ENCODE measurements at places on chromosomes 6 and 20.

DNA sequence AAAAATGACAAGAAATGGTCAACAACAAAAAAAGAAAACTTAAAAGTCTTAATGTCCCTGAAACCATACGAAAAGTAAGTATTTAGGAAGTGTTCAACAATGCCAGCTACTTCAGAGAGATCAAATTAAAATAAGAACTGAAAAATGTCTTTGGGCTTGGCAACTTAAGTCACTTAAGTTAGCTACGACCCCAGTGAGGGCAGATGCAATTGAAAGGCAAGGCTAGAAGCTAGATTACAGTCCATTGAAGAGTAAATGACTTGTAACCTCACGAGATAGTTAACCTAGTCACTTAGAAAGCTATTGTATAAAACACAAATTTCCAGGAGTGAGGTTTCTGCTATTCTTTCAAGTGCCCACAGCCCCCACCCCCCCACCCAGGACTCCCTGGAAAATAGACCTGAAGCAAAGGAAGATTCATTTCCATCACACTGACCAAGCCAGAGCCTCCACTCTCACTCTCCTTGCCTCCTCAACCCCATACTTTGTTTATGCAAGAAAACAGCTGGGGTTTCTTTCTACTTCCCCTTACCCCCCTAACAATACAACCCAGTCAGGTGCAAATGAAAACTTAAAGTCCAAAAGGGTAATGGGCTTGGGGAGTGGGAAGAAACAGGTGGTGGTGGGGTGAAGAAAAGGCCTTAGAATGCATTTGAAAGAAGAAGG lies 14.6 kb downstream of the RTN4IP1 start:
- DNase-seq: no peak

DNA sequence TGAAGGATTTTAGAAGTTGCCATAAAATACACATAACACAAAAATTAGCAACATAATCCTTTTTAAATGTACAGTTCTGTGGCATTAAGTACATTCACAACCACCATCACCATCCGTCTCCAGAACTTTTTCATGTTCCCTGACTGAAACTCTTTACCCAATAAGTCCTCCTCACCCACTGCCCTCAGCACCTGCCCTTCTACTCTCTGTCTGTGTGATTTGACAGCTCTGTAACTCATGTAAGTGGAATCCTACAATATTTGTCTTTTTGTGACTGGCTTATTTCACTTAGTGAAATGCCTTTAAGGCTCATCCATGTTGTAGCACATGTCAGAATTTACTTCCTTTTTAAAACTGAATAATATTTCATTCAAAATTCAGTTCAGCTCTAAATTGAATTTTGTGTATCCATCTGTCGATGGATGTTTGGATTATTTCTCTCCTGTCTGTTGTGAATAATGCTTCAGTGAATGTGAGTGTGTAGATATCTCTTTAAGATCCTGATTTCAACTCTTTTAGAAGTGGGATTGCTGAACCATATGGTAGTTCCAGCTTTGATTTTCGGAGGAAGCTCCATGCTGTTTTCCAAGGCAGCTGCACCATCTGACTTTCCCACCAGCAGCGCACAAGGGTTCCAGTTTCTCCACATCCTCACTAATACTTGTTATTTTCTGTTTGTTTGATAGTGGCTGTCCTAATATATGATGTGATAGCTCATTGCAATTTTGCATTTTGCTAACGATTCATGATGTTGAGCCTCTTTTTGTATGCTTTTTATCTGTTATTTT lies 4.2 kb downstream of the ENTPD6 start:
- DNase-seq: no peak

DNA sequence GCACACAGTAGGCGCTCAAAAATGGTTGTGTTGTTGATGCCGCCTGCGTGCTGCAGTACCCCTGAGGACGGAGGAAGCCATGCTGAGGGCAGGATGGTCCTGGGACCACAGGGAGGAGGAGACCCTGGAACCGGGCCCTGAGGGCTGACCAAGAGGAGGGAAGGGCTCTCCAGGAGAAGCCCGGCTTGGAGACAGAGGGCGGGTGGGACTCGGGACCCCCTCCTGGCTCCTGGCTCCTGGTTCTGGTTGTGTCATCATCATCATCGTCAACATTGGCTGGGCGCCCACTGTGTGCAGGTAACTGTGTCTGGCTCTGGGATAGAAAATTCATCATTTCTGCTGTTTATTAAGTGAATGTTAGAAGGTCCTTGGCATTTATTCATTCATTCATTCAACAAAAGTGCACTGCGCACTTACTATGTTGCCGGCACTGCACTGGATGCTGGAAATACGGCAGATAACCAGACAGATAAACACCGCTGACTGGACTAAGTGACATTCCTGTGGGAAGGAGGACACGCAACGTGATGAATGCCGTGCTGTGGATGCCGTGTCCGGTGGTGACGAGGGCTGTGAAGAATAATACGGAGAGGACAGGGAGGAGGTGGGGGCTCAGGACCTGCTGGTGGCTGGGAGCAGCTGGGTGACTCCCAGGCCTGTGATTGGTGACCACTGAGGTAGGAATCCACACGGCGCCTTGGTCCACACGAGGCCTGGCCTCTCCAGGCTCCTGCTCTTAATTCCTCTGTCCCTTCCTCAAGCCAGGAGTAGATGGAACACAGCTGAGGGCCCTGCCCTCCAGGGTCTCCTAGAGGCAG lies 35.3 kb downstream of the SPDEF start:
- no peak for DNase-seq

- DNase-seq: no peak
These were observed 181.6 kb upstream of the ECI2 start for GRCh38 chr6:4316867-4317400.

DNA sequence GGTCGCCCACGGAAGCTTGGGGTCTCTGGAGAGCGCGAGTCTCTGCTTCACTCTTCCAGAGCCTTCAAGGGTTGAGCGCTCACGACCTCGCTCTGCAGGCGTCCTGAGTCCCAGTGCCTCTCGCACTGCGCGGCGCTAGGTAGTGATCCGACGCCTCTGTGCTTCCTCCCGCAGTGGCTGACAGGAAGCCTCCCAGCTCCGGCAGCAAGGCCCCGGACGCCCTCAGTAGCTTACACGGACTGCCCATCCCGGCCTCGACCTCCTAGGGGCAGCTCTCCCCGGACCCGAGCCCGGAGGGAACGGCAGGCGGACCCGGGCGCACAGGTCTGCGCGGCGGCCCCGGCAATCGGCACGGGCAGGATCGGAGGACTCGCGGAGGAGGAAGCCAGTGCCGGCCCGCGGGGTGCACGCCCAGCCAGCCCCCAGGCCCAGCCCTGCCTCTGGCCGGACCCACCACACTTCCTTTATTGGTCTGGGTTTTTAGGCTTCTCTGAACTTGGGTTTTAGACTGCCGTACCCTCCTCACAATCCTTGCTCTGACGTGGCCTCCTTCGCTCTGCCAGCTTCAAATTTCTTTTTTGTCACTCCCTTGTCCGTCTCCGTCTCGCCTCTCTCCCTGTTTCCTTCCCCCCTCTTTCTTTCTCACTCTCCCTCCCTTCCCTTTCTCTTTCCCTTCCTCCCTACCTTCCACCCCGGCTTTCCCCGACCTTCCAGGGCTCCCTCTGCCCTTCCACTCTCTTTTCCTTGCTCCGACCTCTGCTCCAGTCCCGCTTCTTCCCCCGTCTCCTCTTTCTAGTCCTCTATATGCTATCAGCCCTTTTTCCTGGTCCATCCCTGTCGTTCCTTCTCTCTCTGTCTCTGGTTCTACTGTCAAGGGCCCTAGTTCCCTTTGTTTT lies 9.1 kb downstream of the PAX1 start:
- no peak for DNase-seq

- DNase-seq: peak; percentile 76
These were observed 235.8 kb downstream of the NFATC2 start for GRCh38 chr20:51306521-51307358.

- DNase-seq: no peak
These were observed 673 bp downstream of the CST7 start for GRCh38 chr20:24949756-24950127.

- no peak for DNase-seq
These were observed 570.0 kb downstream of the TBC1D32 start for GRCh38 chr6:120764312-120764711.

DNA sequence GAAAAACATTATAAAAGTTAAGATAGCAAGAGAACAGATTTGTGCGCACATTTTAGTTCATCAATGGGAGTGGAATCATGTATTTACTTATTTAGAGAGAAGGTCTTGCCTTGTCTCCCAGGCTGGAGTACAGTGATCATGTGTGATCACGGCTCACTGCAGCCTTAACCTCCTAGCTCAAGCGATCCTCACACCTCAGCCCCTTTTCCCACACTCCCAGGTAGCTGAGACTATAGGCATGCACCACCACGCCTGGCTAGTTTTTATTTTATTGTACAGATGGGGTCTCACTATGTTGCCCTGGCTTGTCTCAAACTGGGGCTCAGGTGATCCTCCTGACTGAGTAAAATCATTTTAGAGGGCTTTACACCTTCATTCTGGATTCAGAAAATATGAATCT lies 72.3 kb upstream of the ADGRF1 start:
- DNase-seq: no peak

- no peak for DNase-seq
These were observed 873 bp upstream of the GCM2 start for GRCh38 chr6:10882657-10883171.

GRCh38 chr6:4351520-4352321 lies 216.3 kb upstream of the ECI2 start:
- DNase-seq: peak; percentile 90

GRCh38 chr6:123448306-123448884 lies 188.4 kb downstream of the TRDN start:
- no peak for DNase-seq

DNA sequence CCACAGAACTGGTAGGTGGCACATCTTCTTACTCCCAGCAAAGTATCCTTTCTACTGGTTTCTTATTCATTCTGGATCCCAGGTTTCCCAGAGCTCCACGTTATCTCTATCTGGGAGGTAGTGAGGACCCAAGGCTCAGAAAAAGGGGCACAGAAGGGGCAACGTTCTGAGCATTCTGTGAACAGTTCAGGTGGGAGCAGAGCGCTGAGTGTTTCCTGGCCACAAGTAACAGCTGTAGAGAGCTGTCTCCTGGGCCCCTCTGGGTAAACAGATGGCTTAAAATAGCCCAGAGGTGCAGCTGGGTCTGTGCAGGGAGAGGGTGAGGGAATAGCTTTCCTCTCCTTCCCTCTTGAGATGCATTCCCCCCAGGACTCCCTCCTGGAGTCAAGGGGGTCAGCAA lies 2.1 kb downstream of the APOBEC2 start:
- DNase-seq: no peak

DNA sequence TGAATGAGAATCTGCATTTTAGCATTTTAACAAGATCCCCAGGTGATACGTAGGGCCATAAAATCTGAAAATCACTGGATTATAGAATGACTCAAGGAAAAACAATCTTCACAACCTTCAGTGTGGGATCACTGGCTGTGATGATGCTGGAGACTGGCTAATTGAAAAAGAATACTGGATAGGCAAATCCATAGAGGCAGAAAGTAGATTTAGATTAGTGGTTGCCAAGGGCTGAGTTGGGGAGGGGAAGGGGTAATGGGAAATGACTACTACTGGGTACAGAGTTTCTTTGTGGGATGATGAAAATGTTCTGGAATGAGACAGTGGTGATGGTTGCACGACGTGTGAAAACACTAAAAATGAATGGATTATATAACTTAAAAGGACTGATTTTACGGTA lies 84.1 kb downstream of the CDK19 start:
- no peak for DNase-seq

DNA sequence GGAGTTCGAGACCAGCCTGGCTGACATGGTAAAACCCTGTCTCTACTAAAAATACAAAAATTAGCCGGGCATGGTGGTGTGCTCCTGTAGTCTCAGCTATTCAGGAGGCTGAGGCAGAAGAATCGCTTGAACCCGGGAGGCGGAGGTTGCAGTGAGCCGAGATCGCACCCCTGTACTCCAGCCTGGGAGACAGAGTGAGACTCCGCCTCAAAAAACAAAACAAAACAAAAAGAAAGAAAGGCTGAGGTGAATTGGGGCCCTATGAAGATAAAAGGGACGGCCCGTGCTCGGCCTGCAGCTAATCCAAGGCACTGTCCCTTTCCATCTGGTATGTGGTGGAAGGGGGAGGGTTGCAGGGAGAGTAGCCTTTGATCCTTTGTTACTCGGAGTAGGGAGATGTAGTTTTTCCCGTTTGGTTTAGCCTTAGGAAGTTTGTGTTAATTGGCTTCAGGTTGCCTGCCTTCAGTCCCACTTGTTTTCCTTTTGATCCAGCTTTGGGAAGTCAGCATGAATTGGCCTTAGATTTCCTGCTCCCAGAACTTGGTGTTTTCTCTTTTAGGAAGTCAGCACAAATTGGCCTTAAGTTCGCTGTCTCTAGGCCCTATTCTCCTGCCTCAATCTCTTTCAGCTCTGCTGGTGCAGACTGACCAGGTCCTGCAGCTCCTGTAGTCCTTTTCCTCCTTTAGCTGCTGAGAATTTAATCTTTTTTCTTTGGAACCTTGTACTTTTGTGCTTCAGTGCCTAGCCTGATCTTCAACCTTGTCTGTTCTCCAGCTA lies 36.1 kb upstream of the PAQR8 start:
- no peak for DNase-seq

DNA sequence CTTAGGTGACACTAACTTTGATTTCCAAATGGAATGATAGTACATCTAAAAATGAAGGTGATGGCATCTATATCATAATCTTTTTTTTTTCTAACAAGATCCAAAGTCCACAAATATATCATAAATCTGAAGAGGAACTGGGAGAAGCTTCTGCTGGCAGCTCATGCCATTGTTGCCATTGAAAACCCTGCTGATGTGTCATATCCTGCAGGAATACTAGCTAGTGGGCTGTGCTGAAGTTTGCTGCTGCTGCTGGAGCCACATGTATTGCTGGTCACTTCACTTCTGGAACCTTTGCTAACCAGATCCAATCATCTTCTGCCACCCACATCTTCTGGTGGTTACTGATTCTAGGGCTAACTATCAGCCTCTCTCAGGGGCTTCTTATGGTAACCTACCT lies 27.4 kb upstream of the KHDC1 start:
- no peak for DNase-seq

DNA sequence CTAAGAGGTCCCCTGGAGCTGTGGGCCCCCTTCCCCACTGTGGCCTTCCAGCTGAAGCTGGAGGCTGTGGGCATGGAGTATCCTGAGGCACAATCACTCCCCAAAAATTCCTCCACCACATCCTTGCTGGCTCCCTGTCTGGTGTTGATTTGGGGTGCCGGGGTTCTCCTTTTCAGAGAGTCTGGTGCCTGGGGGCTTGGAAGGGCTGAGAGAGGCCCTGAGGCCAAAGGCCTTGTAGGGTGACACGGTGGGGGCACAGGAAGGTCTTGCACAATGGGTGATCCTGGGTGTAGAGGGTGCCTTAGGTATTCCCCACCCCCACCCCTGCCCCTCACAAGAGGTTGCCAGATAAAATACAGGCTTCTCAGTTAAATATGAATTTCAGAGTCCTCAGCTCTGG lies 33.2 kb upstream of the VEGFA start:
- peak; percentile 12 for DNase-seq

DNA sequence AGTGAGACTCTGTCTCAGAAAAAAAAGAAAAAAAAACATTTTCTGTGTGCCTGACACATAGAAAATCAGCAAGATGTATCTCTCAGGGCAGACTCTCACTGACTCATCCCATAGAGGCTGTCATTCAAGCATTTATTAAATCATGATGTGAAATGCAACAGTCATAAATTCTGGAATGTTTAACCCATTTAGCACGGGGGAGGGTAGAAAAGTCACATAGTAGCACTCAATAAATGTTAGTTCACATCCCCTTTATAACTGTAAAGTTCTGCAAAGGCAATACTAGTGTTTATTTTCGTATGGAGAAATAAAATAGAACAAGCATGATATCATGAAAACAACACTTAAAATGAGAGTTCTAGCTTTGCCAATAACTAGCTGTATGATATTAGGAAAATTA lies 15.5 kb upstream of the CARMIL1 start:
- DNase-seq: no peak

GRCh38 chr6:45837541-45838200 lies 178.0 kb downstream of the CLIC5 start:
- DNase-seq: no peak
